GDM1 (cell line): ENCODE measurements at places on chromosomes 6 and 20.

GRCh38 chr6:36514554-36515456, 32.5 kb downstream of the STK38 start:
- no peak for DNase-seq

DNA sequence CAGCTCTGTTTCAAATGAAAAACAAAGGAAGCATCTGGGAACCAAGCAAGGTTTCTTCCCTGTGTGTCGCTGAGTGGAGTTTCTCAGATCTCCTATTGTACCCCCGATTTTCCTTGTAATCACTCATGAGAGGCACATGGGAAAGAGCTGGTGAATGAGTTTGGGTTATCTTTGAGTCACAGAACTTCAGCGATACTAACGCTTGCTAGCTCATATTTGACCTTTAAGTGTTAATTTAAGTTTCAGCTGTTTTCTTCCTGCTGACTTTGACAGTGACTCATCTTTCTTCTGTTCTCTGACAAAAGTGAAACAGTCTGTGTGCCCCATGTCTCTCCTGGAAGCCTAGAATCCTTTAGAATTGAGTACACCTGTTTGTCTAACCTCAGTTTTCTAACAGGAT, 261.1 kb upstream of the RGS17 start:
- no peak for DNase-seq

DNA sequence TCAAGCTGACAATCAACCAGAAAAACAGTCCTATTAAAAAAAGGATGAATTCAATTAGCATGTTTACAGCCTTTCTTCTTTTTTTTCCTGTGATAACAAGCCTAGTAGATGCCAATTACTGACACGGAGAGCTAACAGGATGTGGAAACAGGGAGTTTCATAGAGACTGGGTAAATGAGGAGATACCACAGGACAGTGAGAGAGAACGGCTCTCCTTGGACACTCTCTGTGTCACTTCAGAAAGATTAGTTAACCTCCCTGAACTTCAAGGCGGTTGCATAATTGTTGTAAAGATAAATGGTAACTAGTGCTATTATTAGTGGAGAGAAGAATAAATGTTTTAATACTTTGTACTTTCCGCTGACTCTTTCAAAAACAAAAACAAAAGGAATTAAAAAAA, 14.8 kb downstream of the SLC17A5 start:
- no peak for DNase-seq

DNA sequence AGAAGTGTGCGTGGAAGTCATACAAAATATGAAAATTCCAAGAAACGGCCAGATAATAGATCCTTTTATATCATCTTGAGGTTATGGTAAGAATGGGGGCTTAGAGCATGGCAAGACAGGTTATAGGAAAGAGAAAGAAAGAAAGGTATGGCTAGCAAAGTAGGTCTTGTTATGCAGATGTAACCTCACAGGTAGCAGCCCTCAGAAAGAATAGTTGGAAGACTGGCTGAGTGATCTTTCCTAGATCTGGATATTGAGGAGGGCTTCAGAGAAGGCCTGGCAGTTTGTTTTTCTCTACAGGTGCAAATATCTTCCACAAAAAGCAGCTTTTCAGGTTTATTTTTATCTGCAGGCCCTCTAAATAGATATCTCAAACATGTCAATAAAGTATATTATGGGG, 679.5 kb downstream of the KHDRBS2 start:
- no peak for DNase-seq

DNA sequence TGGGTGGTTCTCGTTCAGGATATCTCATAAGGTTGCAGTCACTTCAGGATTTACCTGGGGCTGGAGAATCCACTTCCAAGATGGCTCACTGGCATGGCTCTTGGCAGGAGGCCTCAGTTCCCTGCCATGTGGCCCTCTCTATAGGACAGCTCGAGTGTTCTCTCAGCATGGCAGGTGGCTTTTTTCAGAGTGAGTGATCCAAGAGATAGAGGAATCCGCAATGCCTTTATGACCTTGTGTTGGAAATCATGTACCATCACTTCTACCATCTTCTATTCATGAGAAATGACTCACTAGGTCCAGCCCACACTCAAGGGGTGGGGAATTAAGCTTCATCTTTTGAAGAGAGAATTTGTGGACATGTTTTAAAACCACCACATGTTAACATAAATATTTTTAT, 37.8 kb downstream of the PPP1R16B start:
- no peak for DNase-seq

GRCh38 chr6:122619309-122619708, 9.1 kb downstream of the PKIB start:
- no peak for DNase-seq

GRCh38 chr6:142026471-142026870, 106.3 kb upstream of the GJE1 start:
- no peak for DNase-seq

- DNase-seq: no peak
Observed at GRCh38 chr6:129767776-129768485, 58.0 kb upstream of the ARHGAP18 start.

- DNase-seq: no peak
Observed at GRCh38 chr6:158002951-158003853, 21.5 kb downstream of the SYNJ2 start.

GRCh38 chr6:139290787-139291311, 949 bp downstream of the TXLNB start:
- peak; percentile 74 for DNase-seq

- no peak for DNase-seq
Observed at GRCh38 chr6:130432838-130433237, 67.0 kb downstream of the TMEM200A start.

- DNase-seq: no peak
Observed at GRCh38 chr6:74137911-74138310, 441.9 kb downstream of the CD109 start.

DNA sequence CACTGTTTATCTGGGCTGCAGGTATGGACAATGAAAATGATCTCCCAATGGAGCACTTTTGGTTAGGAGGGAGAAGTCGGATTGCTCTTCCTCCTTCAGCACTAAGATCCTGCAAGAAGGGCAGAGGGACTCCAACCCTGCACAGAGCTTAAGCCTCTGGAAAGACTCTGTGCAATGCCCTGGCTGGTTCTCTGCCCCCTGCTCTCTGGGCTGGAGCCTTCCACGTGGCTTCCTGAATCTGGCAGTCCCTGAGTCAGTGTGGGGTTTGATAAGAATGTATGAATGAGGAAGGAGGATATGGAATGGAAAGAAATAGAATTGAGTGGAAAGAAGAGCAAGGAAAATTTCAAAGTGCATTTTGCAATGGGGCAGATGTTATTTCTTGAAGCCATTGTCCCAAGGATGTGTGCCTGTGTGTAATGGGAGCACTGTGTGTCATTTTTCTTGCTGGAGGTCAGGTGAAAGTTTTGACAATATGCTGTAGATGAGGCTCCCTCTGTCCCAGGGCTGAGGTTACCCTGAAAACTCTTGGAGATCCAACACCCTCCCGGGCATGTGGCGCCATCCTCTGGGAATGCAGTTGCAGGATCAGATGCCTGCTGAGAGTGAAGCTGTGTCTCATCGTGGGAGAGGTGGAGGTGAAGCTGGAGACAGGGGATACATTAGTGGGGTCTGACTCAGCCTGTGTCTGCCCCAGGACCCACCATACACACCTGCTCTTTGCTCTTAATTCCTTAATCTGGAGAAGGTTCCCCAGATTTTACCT, 16.3 kb upstream of the CST9L start:
- no peak for DNase-seq

- no peak for DNase-seq
Observed at GRCh38 chr20:39504710-39505094, 542.6 kb downstream of the DHX35 start.

DNA sequence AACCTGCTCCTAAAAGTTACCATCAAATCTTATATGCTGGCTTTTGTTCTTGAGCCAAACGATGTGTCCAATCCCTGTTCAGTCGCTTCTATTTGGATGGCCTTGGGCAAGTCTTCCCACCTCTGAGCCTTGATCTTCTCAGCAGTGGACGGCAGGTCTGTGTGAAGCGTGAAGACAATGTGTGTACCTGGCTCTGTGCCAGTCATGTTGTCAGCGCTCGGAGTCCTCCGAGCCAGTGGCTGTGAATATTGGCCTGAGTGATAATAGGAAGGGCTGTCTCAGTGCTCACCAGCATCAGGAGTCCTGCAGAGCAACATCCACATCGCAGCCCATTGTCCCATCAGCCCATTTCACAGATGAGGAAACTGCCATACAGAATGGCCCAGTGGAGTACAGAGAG, 219.0 kb downstream of the CDC5L start:
- no peak for DNase-seq

DNA sequence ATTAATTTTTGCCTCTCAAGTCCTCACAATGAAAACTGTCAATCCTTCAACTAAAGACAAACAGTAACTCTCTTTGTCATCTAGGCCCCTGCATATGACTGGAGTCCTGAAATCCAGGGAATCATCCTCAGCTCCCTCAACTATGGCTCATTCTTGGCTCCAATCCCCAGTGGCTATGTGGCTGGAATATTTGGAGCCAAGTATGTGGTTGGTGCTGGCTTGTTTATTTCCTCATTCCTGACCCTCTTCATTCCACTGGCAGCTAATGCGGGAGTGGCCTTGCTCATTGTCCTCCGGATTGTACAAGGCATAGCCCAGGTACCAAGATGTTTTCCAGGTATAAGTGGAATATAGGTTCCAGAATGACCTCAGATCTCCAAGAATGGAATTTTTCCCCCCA, 15.4 kb downstream of the SLC17A4 start:
- no peak for DNase-seq

DNA sequence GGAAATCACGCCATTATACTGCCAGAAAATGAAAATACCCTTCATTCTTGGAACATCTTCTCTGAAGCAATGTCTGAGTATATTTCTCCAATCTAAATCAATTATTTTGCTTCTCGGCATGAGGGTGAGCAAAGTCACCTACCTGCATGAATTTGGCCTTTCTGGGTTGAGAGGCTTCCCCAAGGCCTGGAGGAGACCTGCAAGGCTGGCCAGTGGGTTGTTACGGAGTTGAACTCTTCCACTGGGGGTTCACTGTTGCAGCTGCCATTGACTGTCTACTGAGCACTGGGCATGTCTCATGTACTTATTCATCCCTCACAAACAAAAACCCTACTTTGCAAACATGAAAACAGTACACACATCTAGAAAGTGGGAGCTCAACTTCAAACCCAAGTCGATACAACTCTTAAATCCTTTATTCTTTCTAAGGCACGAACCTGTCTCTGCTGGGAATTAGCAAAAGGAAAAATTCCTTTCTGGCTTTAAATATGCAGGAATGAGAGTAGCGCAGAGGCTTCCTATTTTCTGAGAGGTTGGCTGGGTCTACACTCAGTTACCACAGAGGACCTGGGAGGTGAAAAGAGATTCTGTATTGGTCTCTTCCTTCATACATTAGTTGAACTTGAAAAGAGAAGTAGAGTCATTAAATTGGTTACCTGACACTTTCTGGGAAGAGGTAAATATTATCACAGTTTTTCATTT, 87.6 kb upstream of the SGK1 start:
- no peak for DNase-seq

GRCh38 chr6:97427648-97428047, 144.6 kb upstream of the MMS22L start:
- no peak for DNase-seq

DNA sequence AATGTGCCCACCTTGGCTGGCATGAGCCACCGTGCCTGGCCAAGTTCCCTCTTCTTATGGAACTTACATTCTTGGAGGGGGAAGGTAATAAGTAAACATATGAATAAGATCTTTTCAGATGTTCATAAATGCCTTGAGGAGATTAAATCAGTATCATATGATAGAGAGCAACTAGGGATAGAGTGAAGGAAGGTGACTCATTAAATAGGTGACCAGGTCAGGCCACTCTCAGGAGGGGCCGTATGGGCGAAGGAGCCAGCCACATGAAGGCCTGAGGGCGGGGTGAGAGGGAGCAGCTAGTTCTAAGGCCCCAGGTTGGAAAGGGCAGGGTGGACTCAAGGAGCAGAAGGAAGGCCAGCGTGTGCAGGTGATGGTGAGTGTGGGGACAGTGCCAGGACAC, 91.1 kb downstream of the UST start:
- DNase-seq: no peak

DNA sequence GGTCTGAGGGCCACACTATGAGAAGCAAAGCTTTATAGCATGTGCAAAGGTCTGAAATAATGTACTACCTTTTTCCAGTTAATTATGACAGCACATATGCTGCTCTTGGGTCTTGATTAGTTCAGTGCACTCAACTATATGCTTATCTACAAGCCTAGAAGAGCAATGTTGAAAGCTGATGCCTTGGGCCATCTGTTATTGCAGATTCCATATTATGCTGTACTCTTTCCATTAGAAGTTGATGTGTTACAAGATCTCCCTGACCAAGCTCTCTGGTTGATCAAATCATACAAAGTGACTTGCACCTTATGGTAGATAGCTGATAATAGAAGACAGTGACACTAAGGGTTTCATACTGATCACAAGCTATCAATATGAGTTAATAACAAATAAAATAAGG, 327.3 kb downstream of the FRK start:
- DNase-seq: no peak

DNA sequence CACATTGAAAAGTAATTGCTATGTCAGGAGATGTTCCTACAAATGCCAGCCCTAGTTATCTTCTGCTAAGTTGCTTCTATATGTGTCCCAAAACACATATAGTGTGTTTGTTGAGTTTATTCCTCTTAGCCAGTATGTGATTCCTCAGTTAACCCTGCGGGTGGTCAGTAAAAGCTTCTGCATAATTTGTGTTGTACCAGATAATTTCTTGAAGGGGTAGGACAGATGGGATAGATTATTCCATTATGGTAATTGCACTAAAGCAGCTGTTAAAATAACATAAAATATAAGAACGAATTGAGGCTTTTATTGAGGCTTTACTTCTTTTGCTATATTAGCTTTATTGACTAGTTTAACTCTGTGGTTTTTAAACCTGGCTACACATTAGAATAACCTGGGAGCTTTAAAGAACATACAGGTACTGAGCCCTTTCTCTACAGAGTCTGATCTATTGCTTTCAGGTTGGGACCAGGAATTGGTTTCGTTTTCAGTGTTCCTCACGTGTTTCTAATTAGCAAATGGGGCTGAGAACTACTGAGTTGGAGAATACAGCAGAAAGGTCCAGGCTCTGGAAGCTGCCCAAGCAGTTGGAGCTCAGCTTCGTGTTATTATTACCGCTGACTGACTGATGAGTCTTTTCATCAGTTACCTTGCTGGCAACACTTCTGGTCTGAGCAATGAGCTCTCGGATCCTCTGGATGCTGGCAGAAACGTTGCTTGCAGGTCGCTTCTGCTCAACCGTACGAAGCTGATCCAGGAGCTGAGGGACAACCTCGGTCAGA, 56.9 kb downstream of the FAM229B start:
- no peak for DNase-seq

DNA sequence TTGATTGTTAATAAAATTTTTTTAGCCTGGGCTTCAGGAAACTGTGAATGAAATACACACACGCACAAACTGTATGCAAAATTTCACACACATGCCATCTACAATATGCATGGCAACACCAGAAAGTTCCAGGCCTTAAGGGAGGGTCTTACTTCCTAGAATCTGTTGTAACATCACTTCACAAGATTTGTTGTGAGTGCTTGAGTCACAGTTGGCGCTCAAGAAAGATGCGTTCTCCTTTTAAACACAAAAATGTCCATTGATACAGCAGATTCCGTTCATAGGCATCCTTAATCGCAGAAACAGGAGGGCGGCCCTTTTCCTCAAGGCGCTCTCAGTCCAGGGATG, 485 bp upstream of the RTF2 start:
- no peak for DNase-seq
